BJ (cell line): ENCODE measurements at places on chromosomes 1 and 21. TPM values are rescaled to one million over a fixed set of nuclear protein-coding genes. Genes with fewer than 3 reads are reported as not detected.
A peak's percentile ranks its signal among the peaks of the same experiment; 100 is the strongest.

DNA sequence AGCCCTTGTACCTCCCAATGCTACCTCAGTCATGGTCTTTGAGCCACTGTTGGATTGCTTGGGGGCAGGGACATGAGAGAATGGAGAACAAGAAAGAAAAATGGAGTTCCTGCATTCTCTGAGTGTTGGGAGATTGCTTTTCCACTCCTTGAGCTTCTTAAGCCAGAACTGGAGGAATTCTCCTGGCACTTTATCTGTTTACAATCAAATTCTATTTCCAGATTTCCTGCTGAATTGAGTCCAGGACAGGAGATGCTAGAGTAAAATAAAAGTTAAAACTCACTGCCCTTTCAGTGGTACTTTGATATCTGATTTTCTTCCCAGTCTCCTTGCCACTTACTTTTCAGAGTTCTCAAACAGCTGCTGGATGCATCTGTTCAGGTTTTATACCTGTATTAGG, 24.4 kb upstream of the DEPDC1 start:
- no peak for DNase-seq

GRCh38 chr1:47776667-47777131, 220.5 kb downstream of the TRABD2B start:
- no peak for DNase-seq

DNA sequence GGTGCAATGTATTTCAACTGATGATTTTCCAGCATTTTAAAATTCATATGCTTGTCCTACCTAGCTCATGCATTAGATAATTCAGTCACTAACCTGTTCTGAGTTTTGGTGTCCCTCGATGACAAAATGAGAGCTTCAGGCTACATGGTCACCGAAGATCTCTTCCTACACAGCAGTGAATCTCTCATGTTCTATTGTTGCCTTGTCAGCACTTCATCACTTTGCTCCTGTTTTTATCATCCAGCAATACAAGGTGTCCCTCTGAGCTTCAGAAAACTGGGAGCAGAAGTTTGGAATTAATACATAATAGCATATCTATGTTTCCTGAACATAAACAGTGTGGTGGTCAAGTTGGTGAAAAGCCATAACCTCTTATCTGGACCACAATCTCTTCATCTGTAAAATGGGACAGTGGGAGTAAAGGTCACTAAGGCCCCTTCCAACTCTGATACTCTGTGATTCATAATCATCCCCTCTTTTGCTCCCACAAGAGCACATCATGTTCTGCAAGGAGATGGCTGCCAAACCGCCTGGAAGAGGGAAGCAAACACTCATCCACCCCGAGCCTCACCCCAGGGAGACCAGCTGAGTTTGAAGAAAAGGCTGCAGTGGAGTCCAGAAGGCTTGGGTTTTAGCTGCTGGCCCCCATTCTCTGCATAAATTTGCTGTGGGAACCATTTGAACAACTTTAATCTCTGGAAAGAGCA, 137.9 kb upstream of the F3 start:
- no peak for DNase-seq

DNA sequence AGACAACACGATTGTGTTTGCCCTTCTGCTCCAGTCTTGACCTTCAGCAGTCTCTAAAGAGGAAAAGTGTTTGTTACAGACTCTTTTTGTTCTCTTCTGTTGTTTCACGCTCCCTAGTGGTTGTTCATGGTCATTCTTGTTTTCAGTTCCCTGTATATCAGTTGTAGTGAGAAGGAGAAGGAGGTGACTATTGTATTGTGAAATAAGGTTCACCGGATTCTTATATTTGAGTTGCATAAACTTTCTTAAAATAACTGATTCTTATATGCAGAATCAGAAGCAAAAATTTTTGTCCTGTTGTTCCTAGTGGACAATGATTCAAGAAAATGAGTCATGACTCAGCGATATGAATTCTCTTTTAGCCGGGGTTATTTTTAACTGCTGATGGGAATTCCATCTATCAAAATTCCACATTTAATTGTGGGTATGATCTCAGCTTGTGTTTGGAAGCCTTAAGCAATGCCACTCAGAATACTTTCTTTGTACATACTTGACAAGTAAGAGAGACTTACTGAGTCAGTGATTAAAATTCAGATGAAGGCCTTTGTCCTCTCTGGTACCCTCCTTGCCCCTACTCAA, 152.2 kb downstream of the CLEC20A start:
- DNase-seq = peak; percentile 89

DNA sequence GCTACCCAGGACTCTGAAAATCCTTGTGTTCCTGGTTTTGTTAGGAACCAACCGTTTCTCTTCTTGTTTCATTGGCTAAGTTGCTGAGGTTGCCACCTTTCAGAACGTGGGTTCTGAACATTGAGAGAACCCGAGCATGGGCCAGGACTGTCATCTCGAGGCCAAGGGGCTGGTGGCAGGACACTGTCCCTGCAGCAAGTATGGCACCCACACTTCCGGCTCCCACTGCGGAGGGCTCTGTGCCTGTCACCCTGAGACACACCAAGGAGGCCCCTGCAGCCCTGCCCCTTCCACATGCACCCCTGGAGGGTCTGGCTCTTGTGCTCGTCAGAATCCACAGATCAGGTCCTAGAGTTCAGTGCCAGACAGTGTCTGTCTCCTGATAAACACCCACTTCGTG, 39.1 kb upstream of the LRRC3 start:
- DNase-seq = no peak

The FALEC gene
- 0.17 TPM in 1 of 2 replicates, not detected in the other for polyA plus RNA-seq

- DNase-seq = no peak
These were observed 639 bp downstream of the IL20 start for GRCh38 chr1:206866062-206866461.

DNA sequence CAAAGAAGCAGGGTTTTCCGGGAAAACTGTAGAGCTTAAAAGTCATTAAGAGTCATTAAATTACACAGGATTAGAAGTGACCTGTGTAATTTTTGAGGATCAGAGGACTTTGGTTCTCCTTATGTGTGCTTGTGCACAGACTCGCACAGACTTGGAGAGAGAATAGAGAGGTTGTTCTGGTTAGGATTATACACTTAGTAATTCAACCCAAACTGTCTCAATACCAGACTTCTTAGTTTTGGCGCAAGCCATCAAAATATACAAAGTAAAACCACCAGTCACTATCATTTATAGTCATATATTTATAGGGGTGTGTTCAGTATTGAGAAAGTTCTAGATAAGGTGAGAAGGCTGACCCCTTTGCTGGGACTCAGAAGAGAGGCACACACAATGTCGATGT, 112.3 kb downstream of the HLX start:
- DNase-seq = no peak

The FABP3 gene
- polyA plus RNA-seq = 9.0 and 11.7 TPM in 2 replicates

The DCST2 gene
- 0.17 and 0.38 TPM in 2 replicates for polyA plus RNA-seq

The CBS gene
- polyA plus RNA-seq = 79.9 and 109 TPM in 2 replicates

The TEDDM1 gene
- not detected in 2 replicates for polyA plus RNA-seq

GRCh38 chr1:102529446-102529845, 532.7 kb upstream of the OLFM3 start:
- no peak for DNase-seq

GRCh38 chr1:4600615-4601460, 53.6 kb upstream of the AJAP1 start:
- no peak for DNase-seq

GRCh38 chr1:201167041-201167991, 13.0 kb upstream of the TMEM9 start:
- DNase-seq = no peak

The UTS2 gene
- not detected in 2 replicates for polyA plus RNA-seq

DNA sequence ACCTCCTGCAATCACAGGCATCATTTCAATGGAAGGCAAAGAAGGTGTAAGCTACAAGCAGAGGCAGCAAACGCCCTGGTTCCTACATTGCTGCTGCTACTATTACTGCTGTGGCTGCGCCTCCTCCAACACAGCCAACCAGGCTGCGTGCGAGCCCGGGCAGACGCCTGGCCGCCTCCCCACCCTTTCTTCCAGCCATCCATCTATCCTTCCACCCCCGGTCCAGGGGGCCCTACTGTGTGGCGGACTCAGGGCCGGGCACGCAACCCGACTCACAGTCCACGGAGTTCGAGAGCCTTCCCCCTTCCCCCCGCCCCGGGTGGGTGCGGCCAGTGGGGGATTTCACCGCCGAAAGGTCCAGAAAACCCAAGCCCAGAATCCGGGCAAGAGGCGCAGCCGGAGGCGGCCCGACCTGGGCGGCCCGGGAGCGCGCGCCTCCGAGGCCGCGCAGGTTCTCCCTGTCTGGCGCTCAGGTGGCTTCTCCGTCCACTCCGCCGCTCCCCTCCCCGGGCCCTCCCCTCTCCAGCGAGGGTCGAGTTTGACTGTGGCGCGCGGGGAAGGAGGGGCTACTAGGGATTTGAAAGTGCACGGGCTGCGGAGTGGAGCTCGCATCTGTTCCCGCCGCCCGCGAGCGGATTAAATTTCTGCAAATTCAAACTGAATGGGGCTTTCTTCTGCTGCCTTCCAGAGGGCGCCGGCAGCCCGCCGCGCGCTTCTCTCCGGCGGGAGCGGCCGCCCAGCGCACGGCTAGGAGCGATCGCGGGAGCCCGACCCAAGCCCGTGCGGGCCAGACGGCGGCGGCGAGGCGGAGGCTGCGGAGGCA, at the start of gene HUNK:
TSS of gene HUNK (plus strand) at position 569 of the 823 bp plus-strand sequence. CDS start 655 bp downstream, outside the sequence.
- DNase-seq = no peak

DNA sequence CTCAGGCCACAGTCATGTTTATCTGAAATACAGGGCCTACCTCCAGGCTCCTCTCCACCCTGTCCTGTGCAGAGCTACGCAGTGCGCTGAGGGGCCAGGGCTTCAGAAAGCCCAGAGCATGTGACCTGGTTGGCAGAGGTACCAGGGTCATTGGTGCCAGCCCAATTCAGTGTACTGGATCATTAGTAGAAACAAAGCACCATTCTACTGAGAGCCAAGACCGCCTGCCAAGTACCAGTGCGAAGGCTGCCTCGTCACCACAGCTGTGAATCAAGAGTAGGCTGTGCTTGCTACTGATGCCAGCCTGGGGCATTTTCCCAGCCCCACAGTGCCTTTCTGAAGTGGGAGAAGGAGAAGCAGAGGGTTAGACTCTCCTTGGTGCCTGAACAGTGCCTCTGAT, 59.8 kb downstream of the CAPN9 start:
- DNase-seq = no peak

DNA sequence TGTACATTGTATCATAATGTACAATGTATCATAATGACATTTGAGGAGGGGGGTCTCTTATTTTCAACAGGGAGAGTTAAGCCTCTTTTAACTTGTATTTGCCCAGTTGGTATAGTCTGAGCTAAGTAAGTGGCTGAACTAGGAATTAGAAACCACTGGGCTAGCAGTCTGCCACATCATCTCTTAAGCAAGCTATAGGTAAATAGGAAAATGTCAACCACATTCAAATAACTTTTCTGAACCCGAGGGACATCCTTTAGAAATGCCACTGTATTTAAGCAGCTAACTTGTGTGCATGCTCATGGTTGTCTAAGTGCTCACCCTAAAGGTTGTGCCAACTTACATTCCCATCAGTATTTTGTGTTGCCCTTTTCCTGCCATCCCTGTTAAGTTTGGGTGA, 35.5 kb upstream of the ASB17 start:
- no peak for DNase-seq

- no peak for DNase-seq
These were observed 107.2 kb upstream of the DUSP10 start for GRCh38 chr1:221849110-221849509.

The NTMT2 gene
- polyA plus RNA-seq = not detected in 2 replicates

DNA sequence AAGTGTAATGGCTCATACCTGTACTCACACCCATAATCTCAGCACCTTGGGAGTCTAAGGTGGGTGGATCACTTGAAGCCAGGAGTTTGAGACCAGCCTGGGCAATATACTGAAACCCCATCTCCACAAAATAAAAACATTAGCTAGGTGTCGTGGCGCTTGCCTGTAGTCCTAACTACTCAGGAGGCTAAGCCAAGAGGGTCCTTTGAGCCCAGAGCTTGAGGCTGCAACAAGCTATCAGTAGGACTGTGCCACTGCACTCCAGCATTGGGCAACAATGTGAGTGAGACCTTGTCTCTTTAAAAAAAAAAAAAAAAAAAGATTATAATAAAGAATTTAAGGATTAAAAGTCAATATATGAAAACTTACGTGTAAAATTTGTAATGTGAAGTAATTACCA, 11.7 kb downstream of the BPNT1 start:
- DNase-seq = no peak

GRCh38 chr1:93810316-93810715, 68.7 kb downstream of the DNTTIP2 start:
- peak; percentile 30 for DNase-seq

- no peak for DNase-seq
These were observed 78.8 kb downstream of the C1orf21 start for GRCh38 chr1:184465489-184466146.

GRCh38 chr1:87506147-87506546, 177.5 kb downstream of the LMO4 start:
- DNase-seq = no peak

DNA sequence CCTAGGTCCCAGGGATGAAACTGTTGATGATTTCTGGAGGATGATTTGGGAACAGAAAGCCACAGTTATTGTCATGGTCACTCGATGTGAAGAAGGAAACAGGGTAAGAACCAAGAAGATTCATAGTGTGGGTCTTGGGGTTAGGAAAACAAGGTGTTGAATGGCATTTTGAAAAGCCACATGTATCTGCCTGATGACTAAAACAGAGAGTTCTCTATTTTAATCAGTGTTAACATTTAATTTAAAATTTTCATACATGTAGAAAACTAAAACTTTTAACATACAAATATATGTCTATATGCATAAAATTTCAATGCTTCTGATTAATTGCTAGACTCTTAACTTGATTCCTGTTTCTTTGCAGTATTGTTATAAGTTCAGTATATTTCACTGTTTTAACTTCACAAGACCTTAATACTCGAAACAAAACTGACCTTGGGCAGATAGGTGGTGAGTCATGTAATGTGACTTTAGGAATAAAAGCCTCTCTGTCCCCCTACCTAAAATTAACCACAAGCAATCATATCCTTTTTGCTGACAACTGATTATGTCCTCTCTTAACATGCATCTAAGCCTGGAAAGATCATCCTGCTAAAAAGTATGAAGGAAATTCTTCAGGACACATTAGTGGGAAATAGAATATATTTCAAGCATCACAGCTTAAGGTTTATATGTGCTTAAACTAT, 95.6 kb downstream of the PTPRC start:
- no peak for DNase-seq

GRCh38 chr1:243841507-243841906, 8.5 kb downstream of the AKT3 start:
- no peak for DNase-seq

The RGSL1 gene
- not detected in 2 replicates for polyA plus RNA-seq

- peak; percentile 22 for DNase-seq
These were observed 149.9 kb downstream of the MRPL39 start for GRCh38 chr21:25457411-25457810.

DNA sequence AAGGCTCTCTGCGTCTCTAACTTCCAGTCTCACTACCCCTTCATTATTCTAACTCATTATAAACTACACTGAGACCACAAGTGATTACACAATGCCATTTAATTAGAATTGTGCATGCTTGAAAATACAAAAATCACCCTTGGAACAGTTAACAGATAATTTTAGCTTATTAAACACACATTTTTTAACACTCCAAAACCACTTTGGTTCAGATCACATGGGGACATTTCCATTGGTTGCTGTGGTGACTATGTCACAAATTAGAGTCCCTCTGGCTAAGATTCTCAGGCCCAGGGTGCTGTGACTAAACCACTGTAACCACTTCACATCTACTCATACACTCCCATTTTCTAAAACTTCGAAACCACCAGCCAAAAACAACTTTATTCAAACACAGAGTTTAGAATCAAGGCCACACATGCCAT, 43.0 kb downstream of the JAK1 start:
- DNase-seq = no peak
